ENCODE measurements at places on chromosomes 7 and 10. TPM values are rescaled to one million over a fixed set of nuclear protein-coding genes. Genes with fewer than 3 reads are reported as not detected.

Gene MNX1
- total RNA-seq: not detected

DNA sequence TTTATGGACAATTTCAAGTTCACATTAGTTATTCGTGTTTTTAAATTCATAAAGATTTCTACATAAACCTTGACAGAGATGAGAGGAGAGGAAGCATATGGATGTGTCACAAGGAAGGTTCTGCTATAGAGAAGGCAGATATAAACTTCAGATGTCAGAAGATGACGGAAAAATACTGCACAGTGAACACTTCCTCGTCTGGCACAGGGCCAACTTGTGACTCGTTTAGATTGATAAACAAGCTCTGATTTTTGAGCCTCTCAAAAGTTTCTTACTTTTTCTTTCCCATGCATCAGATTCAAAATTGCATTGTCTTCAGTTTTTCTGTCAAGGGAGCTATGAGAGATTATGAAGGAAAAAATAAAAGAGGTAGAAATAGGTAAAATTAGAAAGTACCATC lies 156.4 kb upstream of the MINDY3 start:
- no peaks in the 10 kb centered on the region for H3K4me1 ChIP-seq
- no peak for DNase-seq
- no peak overlapping the region for H3K4me3 ChIP-seq
- H3K27me3 ChIP-seq: no peaks in the 10 kb centered on the region
- H3K27ac ChIP-seq: no peak overlapping the region

DNA sequence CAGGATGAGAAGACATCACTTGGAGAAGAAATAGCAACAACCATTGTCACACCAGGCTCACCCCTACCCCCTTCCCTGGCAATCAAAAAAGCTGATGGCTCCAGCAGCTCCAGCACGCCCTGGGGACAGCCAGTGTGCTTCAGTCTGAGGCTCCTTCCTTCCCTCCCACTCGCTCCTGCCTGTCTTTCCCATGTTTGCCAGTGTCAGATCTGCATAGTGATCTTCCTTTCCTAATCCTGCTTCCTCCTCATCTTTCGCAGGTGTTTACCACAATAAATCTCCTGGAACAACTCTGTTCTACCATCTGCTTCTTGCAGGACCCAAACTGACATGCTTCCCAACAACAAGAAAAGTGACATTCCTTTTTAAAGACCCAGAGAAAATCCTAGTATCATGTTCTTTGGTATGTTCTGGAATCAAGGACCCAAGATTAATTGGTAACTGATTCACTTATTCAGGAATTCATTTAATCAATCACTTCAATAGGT lies 57.1 kb downstream of the STEAP1B start:
- DNase-seq: no peak
- no peaks in the 10 kb centered on the region for H3K27me3 ChIP-seq

Gene CYP2E1
- total RNA-seq: 0.28 TPM

DNA sequence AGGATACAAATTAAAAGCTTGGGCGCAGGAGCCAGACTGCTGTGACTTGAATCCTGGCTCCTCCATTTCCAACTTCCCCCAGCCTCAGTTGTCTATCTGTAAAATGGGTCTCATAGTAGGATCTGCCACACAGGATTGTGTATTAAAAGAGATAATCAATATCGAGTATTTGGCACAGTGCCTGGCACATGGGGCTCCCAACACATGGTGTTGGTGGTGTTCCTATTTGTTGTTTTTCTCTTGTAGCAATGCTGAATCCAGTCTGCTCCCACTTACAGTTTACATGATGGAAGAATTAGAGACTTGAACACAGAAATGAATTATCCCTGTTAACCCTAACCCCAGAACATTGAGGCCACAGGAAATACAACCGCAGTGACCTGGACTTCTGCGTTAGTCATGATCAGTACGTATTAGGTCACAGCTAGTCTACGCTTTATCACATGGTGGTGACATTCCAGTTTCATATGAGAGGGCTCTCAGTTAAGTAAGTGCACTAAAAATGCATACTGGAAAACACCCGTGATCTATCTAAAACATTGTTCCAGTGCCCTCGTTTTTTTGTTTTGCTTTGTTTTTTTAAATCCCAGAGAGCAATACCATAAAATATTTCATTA lies 169.5 kb upstream of the KLF14 start:
- no peak overlapping the region for H3K4me3 ChIP-seq
- peak overlapping the region; percentile 12 for H3K27ac ChIP-seq
- no peaks in the 10 kb centered on the region for H3K27me3 ChIP-seq

- no peak overlapping the region for H3K27ac ChIP-seq
- peaks cover 25% of the 10 kb centered on the region for H3K4me1 ChIP-seq
- H3K36me3 ChIP-seq: no peaks in the 10 kb centered on the region
- no peaks in the 10 kb centered on the region for H3K27me3 ChIP-seq
- no peak overlapping the region for H3K4me3 ChIP-seq
Observed at GRCh38 chr7:121394709-121395140, 1.4 kb downstream of the FAM3C start.

- H3K36me3 ChIP-seq: no peaks in the 10 kb centered on the region
- no peaks in the 10 kb centered on the region for H3K27me3 ChIP-seq
- H3K4me3 ChIP-seq: no peak overlapping the region
- no peaks in the 10 kb centered on the region for H3K4me1 ChIP-seq
- DNase-seq: no peak
Observed at GRCh38 chr10:86357676-86358075, 8.9 kb downstream of the GRID1 start.

Gene SPOCK2
- total RNA-seq: 69.2 TPM

Gene SLC39A12
- not detected for total RNA-seq

GRCh38 chr7:95104739-95105138 lies 197.3 kb downstream of the PPP1R9A start:
- no peaks in the 10 kb centered on the region for H3K4me1 ChIP-seq
- no peak overlapping the region for H3K27ac ChIP-seq
- no peaks in the 10 kb centered on the region for H3K27me3 ChIP-seq
- no peak for DNase-seq
- no peak overlapping the region for H3K4me3 ChIP-seq

Gene HKDC1
- total RNA-seq: not detected

DNA sequence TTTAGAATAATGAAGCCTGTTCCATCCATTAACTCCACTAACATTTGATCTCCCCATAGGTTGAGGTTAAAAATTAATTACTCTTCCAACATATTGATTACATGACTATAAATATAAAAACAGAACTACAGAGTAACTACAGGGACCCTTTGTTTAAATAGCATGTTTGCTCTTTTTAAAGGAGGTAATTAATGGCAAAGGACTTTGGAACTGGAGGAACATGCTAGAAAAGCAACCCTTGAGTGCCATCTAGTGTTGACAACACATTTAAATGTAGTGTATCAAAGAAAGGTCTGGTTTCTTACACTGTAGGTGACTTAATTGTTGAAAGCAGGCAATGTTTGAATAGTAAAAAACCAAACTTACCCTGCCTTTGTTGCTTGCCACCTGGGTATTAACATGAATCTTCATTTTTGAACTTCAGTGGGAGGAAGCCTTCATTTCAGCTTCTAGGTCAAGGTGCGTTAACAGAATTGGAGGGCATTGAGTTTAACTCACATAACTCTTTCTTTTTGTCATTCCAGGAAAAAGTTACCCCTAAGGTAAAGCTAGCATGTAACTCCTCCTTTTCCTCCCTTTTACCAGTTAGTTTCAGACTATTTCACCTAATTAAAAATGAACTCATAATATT lies 52.6 kb upstream of the CAPZA2 start:
- no peaks in the 10 kb centered on the region for H3K27me3 ChIP-seq
- H3K4me1 ChIP-seq: no peaks in the 10 kb centered on the region
- peak; percentile 14 for DNase-seq

Gene DOCK1
- total RNA-seq: 0.16 TPM

GRCh38 chr10:67609996-67610793 lies 85.8 kb downstream of the CTNNA3 start:
- no peak overlapping the region for H3K4me3 ChIP-seq
- H3K27me3 ChIP-seq: no peaks in the 10 kb centered on the region
- DNase-seq: no peak
- H3K4me1 ChIP-seq: peaks cover 26% of the 10 kb centered on the region
- no peak overlapping the region for H3K27ac ChIP-seq

DNA sequence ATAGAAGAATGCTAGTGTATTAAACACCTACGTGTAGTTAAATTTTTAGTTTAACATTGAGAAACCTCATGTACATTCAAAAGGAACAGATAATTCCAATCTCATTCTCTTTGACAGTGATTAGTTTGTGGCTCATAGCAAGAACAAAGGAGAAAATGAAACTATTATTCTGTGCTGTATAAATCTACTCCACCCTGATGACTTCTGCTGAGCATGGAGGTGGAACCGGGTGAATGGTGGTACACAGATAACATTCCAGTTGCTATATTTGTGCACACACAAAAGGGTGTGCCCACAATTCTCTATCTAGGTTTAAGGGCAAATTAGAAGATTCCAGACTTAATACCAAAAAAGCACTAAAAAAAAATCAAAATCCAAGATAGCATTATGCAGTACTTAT lies 17.0 kb upstream of the RALA start:
- no peak overlapping the region for H3K4me3 ChIP-seq
- DNase-seq: no peak
- H3K27me3 ChIP-seq: no peaks in the 10 kb centered on the region
- H3K27ac ChIP-seq: no peak overlapping the region

Gene PAX4
- total RNA-seq: not detected
